ENCODE measurements at places on chromosomes 12 and 14.

DNA sequence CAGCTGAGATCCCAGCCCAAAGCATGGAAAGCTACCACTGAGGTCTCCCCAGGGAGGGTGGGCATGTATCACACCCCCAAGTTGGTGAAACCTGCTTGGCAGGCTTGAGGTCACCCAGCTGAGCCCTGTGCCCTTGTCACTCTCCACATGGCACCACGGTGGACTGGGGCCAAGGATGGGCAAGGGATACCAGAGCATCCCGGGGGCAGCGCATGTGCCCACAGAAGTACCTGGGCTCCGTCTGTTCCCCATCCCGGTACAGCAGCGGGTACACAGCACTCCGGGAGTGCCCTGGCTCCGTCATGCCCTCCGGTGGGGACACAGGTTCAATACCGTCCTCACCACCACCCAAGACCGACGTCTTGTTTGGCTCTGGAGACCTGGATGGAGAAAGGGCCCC lies 38.0 kb downstream of the RFLNA start:
- DNase-seq: no peak

DNA sequence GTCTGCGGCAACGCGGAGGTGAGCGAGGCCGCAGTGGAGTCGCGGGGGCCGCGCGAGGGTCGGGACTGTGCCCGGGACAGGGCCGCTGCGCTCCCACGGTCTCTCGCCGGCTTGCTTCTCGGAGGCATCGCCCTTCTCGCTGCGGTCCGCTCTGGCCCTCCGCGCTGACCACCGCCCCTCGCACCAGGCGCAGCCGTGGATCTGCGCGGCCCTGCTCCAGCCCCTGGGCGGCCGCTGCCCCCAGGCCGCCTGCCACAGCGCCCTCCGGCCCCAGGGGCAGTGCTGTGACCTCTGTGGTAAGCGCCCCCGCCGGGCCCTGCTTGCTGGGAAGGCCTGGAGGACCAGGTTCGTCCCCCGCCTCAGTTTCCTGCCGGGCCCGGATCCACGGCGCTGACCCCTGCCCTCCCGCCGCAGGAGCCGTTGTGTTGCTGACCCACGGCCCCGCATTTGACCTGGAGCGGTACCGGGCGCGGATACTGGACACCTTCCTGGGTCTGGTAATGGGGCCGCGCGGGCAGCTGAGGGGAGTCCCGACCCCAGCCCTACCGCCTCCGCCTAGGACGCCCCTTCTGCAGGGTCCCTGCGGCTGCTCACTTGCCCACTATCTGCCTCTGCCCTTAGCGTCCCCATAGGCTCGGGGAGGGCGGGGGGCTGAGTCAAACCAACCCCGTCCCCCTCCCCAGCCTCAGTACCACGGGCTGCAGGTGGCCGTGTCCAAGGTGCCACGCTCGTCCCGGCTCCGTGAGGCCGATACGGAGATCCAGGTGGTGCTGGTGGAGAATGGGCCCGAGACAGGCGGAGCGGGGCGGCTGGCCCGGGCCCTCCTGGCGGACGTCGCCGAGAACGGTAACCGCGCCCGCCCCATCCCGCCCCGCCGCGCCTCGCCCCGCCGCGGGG lies 7.0 kb downstream of the AMN start:
- DNase-seq: no peak

DNA sequence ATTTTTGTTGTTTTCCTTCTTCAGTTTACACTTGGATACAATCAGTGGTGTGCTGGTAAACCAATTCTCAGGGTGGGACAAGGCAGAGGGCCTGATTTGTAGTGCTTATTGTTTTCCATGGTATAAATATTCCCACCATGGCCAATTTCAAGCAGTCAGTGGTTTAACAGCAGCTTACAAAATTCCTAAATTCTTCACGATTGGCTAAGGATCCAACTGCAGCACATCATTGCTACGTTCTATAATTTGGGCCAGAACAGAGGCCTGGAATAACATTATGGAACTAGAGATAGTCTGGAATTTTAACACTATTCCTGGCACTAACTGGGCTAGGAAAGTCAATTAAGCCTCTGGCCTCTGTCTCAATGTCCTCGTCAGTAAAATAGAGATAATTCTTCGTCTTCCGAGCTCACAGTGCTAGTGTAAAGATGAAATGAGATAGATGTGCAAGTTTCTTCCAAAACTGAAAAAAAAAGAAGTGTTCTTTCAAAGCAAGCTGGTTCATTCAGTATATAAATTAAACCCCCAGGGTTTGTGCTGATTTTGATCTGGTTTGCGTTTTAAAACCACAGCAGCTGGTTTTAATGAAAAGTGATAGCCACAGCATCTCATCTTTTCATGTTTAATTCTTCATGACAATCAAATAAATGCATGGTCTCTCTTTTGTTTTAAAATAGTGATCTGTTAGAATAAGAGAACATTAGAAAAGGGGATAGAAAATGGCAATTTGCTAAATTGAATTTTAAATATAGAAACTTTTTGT lies 104.1 kb downstream of the EPS8 start:
- no peak for DNase-seq

GRCh38 chr14:95741038-95741490 lies 27.1 kb upstream of the TCL1A start:
- DNase-seq: no peak

GRCh38 chr14:102556098-102556677 lies 36.3 kb upstream of the RCOR1 start:
- DNase-seq: no peak

GRCh38 chr14:74608959-74609611 lies 3.0 kb downstream of the LTBP2 start:
- DNase-seq: peak; percentile 86

DNA sequence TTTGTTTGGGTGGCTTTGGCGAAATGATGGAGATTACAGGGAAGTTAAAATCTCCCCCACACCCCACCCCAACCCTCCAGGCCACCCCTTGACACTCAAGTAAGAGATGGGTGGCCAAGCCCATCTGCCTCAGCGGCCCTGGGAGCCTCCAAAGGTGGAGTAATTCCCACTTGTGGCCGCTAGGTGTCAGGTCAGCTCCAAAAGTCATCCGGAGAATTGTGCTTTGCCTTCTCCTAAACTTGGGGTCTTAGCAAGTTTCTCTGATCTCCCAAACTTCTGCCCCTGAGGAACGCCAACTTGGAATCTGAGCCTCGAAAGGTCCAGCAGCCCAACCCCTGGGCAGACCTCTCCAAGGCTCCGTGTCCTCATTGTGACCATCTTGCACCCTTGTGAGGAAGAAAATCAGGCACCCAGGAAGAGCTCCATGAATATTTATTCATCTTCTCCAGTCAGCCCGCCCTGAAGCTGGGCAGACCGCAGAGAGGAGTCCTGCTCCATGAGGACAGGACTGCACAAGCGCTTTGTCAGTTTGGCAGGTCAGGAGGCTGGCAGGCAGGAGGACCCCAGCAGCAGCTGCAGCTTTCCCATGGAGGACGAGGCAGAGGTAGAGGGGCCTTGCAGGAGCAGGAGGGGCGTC lies 46.7 kb downstream of the LRRC74A start:
- peak; percentile 63 for DNase-seq

- no peak for DNase-seq
Observed at GRCh38 chr12:93676408-93677194, 574 bp upstream of the CRADD start.

DNA sequence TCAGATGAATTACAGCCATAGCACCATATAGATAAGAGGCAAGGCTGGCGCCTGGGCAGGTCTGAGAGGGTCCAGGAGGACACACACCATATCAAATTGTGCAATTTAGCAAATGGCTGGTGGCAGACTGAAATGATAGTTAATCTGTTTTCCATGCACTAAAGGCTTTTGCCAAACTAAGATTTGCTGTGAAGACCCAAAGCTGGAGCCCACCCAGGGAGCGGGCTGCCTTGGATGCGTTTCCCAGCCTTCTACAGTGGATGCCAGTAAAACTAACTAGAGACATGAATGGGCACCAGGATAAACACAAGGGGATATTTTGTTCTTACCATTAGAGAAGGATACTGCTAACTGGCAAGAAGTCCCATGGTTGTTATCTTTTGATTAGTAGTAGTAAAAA lies 475.1 kb downstream of the DPF3 start:
- DNase-seq: no peak

DNA sequence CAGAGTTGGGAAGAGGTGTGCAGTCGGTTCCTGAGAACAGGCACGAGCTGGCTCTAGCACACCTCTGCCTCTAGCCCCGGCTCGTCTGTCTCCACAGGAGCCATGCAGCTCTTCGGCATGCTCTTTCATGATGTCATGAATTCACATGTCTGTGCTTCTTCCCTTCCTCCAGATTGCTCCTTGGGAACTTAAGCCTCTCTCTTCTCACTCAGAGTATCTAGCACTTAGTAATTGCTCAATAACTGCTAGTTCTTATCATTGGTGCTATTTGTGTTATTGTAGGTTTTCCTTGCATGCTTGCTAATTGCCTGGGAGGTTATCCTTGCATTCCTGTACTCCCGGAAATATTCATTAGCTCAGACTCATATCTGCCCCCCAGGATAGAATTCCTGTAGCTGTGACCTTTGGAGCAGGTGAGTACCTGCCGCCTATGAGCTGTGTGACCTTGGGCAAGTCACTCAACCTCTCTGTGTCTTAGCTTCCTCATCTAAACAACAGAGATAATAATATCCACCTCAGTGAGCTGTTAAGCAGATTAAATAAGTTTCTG lies 19.5 kb downstream of the FAM181A start:
- DNase-seq: no peak

GRCh38 chr12:130433411-130433810 lies 95.7 kb downstream of the PIWIL1 start:
- DNase-seq: no peak

- DNase-seq: no peak
Observed at GRCh38 chr14:59087711-59088110, 100.8 kb upstream of the DAAM1 start.

GRCh38 chr14:54427871-54428270 lies 13.3 kb downstream of the CNIH1 start:
- DNase-seq: no peak

DNA sequence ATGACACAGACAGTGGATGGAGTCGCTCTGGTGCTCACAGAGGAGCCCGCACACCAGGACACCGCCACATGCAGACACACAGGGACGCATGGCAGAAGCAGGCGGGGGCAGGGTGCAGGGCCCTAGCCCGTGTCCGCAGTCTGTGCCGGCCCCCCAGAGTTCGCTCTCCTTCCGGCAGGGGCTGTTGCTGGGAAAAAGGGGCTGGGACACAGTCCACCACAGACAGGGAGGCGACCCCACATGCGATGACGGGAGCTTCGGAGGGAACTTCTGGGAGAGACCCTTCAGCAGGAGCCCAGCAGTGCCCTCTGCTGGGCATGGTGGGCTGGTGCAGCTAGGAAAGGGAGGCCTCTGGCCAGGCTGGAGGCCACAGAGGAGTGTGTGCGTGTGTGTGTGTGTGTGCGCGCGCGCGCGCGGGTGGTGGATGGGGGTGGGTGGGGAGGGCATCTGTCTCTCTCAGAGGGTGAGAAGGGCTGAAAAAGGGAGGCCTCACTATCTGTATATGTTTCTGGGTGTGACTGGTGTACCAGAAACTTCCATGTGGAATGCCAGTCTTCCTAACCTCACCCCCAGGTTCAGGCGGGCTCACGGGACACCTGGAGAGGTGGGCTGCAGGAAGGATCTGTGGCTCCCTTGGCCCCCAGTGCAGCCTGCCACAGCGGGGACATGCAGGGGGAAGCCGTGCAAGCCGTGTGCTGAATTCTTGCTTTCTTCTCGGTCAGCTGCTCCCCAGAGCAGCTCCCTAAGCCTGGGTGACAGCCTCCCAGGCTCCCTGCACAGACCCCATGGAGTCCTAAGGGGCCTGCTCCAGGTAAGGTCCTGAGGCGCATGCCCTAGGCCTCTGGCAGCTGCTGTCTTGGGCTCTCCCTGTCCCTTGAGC lies 60.7 kb downstream of the PLEKHG3 start:
- peak; percentile 67 for DNase-seq

DNA sequence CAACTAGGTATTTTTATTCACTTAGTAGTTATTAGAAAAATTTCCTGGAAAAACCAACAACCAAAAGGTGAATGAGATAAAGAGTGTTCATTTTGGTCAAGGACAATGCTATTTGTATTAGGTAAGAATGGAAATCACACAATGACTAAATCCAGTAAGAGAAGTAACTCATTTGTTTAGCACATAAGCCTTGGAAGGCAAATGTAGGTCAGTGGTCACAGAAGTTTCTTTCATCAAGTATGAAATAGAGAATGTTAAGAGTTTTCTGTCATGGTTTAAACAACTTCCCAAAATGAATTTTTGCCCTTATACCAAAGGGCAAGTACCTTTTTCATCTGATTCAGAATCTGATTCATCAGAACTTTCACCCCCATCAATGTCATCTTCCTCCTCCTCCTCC lies 101.7 kb downstream of the KIF21A start:
- DNase-seq: peak; percentile 23
